ENCODE measurements at places on chromosomes 5 and 9. TPM values are rescaled to one million over a fixed set of nuclear protein-coding genes. Genes with fewer than 3 reads are reported as not detected.
A peak's percentile ranks its signal among the peaks of the same experiment; 100 is the strongest.

The ZNF354C gene
- 1.4 TPM for polyA plus RNA-seq

The PCDHGA9 gene
- not detected for polyA plus RNA-seq

The ACO1 gene
- polyA plus RNA-seq: 6.0 TPM

The NR4A3 gene
- polyA plus RNA-seq: 0.43 TPM

The RALGDS gene
- polyA plus RNA-seq: 64.2 TPM

The SPATA24 gene
- polyA plus RNA-seq: 6.8 TPM

The TMEM171 gene
- polyA plus RNA-seq: not detected

The EIF4E1B gene
- polyA plus RNA-seq: not detected

GRCh38 chr9:33146298-33146697 lies 20.8 kb downstream of the B4GALT1 start:
- peaks cover 2% of the 10 kb centered on the region for H3K36me3 ChIP-seq
- no peaks in the 10 kb centered on the region for H3K27me3 ChIP-seq
- H3K27ac ChIP-seq: no peak overlapping the region
- no peak for DNase-seq
- H3K4me3 ChIP-seq: no peak overlapping the region
- peaks cover 52% of the 10 kb centered on the region for H3K4me1 ChIP-seq

DNA sequence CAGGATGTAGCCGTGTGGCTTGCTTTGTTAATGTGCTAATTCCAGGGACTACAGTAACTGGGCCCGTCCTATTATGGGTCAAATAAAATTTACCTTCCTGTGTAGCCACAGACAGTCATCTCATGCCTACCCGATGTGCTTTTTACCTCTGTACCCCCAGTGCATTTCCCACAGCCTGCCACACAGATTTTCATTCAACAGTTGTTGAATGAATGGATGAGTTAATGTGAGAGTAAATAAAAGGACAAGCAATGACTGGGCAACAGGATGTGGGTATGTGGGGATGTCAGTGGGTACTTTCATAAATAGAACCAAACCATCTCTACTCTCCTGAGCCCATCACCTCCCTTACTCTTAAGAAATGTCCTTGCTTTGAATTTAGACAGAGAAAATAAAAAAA lies 441.2 kb upstream of the ZNF462 start:
- no peaks in the 10 kb centered on the region for H3K27me3 ChIP-seq
- H3K4me1 ChIP-seq: no peaks in the 10 kb centered on the region
- no peak overlapping the region for H3K4me3 ChIP-seq
- H3K27ac ChIP-seq: no peak overlapping the region

DNA sequence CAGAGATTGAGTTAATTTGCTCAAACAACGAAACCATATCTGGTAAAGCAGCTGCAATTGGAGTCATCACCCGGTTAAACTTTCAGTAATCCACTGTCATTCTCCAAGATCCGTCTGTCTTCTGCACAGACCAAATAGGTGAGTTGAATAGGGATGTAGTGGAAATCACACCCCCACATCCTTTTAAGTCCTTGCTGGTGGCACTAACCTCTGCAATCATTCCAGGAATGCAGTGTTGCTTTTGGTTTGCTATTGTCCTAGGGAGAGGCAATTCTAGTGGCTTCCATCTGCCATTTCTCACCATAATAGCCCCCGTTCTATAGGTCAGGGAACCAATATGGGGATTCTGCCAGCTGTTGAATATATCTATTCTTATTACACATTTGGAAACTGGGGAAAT lies 14.6 kb upstream of the BTF3 start:
- H3K36me3 ChIP-seq: no peaks in the 10 kb centered on the region
- no peaks in the 10 kb centered on the region for H3K4me1 ChIP-seq
- H3K4me3 ChIP-seq: no peak overlapping the region
- no peak for DNase-seq

DNA sequence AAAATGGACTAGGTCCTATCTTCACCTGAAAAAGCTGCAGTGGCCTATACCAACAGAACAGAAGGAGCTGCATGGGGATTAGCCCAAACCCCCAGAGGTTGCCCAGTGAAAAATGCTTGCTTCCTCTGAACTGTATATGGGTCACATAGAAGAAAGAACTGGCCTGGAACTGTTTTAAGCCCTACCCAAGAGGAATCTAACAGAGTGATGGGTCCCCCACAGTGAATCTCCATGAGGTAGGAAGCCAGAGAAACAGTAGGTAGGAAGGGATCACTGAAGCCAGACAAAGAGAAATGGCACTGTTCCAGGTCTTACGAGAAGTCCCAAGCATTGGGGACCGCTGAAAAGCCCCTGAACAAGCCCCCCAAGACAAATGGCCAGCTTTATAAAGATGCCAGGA lies 28.8 kb upstream of the TRIM32 start:
- H3K4me1 ChIP-seq: no peaks in the 10 kb centered on the region
- H3K27me3 ChIP-seq: no peaks in the 10 kb centered on the region
- H3K36me3 ChIP-seq: no peaks in the 10 kb centered on the region
- H3K27ac ChIP-seq: no peak overlapping the region

GRCh38 chr9:126440940-126441339 lies 114.3 kb downstream of the MVB12B start:
- no peaks in the 10 kb centered on the region for H3K4me1 ChIP-seq
- H3K36me3 ChIP-seq: no peaks in the 10 kb centered on the region
- no peak overlapping the region for H3K27ac ChIP-seq
- no peak for DNase-seq

DNA sequence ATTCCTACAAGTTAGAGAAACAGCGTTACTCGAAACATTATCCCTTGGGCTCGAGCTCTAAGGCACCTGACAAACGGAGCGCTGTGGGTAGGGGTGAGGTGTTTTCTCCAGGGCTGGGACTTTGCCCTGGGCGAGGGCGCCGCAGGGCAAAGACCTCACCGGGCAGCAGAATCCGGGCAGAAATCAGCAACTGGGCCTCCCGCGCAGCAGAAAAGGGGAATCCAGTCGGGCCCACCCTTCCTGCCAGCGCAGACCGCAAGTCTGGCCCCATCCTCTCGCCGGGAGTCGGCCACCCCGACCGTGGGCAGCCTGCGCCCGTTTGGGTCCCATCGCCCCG lies 430 bp upstream of the MSH3 start:
- DNase-seq: no peak
- H3K27ac ChIP-seq: peak overlapping the region; percentile 85
- peaks cover 25% of the 10 kb centered on the region for H3K4me1 ChIP-seq
- H3K27me3 ChIP-seq: no peaks in the 10 kb centered on the region
- peak overlapping the region; percentile 76 for H3K4me3 ChIP-seq

DNA sequence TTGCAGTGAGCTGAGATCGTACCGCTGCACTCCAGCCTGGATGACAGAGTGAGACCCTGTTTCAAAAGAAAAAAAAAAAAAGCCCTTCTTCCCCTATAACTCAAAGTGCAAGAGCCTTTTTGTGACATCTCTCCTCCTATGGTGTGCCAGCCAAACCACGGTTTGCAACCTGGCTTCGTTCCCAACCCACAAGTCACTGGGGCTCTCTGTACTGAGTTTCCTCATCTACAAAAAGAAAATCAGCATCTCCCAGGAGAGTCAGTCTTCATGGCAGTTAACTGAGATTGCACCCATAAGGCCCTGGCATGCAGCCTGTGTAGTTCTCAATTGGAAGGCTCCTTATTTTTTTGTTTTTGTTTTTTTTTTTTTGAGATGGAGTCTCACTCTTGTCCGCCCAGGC lies 14.8 kb downstream of the ODF2 start:
- no peak for DNase-seq
- peaks cover 17% of the 10 kb centered on the region for H3K36me3 ChIP-seq
- no peaks in the 10 kb centered on the region for H3K27me3 ChIP-seq
- no peaks in the 10 kb centered on the region for H3K4me1 ChIP-seq
- no peak overlapping the region for H3K27ac ChIP-seq

DNA sequence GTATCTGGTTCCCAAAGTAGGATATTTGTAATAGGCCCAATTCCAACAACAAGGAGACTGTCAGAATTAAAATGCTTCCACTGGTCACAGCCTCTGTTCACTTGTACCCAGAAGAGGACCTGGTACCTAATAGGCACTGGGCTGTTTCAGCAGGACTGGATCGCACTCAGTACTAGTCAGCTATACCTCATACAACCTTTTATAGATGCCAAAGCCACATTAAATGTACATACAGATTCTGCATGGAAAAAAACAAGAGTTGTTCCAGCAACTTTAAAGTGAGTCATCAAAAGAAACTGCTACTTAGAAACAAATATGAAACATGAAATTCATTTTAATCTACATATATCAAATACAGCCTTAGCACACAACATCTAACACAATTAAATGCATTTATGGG lies 87.5 kb downstream of the GPR21 start:
- H3K27ac ChIP-seq: no peak overlapping the region
- DNase-seq: no peak
- H3K4me1 ChIP-seq: no peaks in the 10 kb centered on the region
- no peak overlapping the region for H3K4me3 ChIP-seq
- no peaks in the 10 kb centered on the region for H3K27me3 ChIP-seq

DNA sequence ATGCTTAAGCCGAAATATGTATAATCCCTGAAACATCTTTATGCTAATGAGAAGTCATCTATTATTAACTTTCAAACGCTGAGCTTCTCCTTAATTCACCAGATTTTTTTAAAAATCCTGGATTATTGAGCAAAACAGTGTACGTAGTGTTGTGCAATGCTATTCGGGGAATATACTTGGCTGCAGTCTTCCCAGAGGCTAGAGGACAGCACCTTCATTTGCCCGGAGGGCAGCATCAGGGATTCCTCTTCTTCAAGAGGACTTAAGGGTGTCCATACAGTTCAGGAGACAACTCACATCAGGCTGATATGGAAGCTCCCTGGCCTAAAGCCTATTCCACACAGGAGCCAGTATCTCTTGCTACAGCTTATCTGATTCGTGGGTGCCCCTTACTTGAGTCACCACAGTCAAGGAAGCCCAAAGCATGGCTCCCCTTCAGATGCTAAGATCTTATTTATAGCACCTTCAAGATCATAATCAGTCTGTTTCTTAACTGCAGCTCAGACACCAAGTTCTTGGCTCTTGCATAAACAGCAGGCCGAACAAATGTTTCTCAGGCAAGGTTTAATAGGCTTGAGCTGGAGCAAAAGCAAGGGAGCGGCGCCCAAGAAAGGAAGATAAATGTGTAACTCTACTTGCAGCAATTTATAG lies 29.4 kb downstream of the NUTM2F start:
- no peaks in the 10 kb centered on the region for H3K27me3 ChIP-seq
- no peak for DNase-seq

- no peak overlapping the region for H3K27ac ChIP-seq
- no peak for DNase-seq
- peak overlapping the region; percentile 10 for H3K4me3 ChIP-seq
- no peaks in the 10 kb centered on the region for H3K27me3 ChIP-seq
- H3K36me3 ChIP-seq: no peaks in the 10 kb centered on the region
Measured at GRCh38 chr5:36928947-36929346, 52.4 kb downstream of the NIPBL start.

DNA sequence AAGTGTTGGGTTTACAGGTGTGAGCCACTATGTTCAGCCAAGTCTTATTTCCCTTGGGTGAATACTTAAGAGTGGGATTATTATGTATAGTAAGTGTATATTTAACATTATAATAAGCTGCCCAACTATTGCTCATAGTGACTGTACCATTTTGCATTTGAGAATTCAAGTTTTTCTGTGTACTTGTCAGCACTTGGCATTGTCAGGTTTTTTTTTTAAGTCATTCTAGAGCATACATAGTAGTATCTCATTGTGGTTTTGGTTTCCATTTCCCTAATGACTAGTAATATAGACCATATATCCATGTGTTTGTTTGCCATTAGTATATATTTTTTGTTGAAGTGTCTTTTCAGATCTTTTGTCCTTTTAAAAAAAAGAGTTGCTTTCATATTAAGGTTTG lies 10.5 kb upstream of the ELL2 start:
- no peak overlapping the region for H3K27ac ChIP-seq
- no peaks in the 10 kb centered on the region for H3K36me3 ChIP-seq
- DNase-seq: peak; percentile 4
- H3K4me3 ChIP-seq: no peak overlapping the region
- peaks cover 5% of the 10 kb centered on the region for H3K27me3 ChIP-seq

DNA sequence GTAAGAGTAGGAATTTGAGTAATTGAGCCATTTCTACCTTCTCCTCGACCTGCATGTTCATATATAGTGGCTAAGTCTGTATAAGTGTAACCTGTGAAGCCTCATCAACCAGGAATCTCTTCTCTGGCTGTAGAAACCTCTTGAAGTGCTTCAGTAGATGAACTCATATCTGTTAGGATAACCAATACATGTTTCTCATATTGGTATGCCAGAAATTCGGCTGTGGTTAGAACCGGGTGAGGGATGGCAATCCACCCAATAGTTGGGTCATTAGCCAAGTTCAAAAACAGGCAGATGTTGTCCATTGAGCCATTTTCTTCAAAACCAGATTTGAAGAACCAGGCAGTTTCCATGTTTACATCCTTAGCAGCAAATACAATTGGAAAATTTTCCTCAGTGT lies 28.9 kb upstream of the GSN start:
- H3K4me3 ChIP-seq: no peak overlapping the region
- no peak for DNase-seq
- H3K27ac ChIP-seq: no peak overlapping the region
- no peaks in the 10 kb centered on the region for H3K27me3 ChIP-seq

GRCh38 chr9:26247861-26248260 lies 569.6 kb upstream of the TUSC1 start:
- no peaks in the 10 kb centered on the region for H3K36me3 ChIP-seq
- H3K4me3 ChIP-seq: no peak overlapping the region
- no peak overlapping the region for H3K27ac ChIP-seq
- no peaks in the 10 kb centered on the region for H3K4me1 ChIP-seq
- DNase-seq: no peak

GRCh38 chr5:32231241-32231640 lies 57.1 kb upstream of the GOLPH3 start:
- no peak overlapping the region for H3K4me3 ChIP-seq
- H3K27ac ChIP-seq: no peak overlapping the region
- no peak for DNase-seq
- no peaks in the 10 kb centered on the region for H3K27me3 ChIP-seq
- no peaks in the 10 kb centered on the region for H3K4me1 ChIP-seq
- peaks cover 38% of the 10 kb centered on the region for H3K36me3 ChIP-seq

- no peaks in the 10 kb centered on the region for H3K4me1 ChIP-seq
- no peak overlapping the region for H3K4me3 ChIP-seq
- no peak overlapping the region for H3K27ac ChIP-seq
- DNase-seq: peak; percentile 35
- H3K36me3 ChIP-seq: no peaks in the 10 kb centered on the region
- H3K27me3 ChIP-seq: peaks cover 7% of the 10 kb centered on the region
Measured at GRCh38 chr5:146426853-146427618, 20.1 kb upstream of the TCERG1 start.

GRCh38 chr5:121138495-121138907 lies 674.4 kb downstream of the PRR16 start:
- H3K4me1 ChIP-seq: no peaks in the 10 kb centered on the region
- H3K36me3 ChIP-seq: no peaks in the 10 kb centered on the region
- no peak overlapping the region for H3K4me3 ChIP-seq
- DNase-seq: no peak
- H3K27me3 ChIP-seq: no peaks in the 10 kb centered on the region

DNA sequence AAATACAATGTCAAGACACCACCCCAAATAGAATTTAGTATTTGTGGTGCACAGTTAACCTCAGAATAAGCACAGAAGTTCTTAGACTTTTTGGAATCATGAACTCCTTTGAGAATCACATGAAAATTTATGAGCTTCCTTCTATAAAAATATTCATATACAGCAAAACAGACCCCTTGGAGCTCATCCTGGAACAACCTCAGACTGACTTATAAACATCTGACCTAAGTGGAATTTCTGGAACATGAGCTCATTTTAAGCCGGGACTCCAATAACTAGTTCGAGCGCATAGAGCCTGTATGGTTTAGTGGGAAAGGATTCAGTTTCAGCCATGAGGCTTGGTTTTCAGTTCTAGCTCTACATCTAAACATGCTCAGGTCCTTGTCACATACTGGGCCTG lies 192.3 kb downstream of the DEPDC1B start:
- H3K36me3 ChIP-seq: no peaks in the 10 kb centered on the region
- H3K4me3 ChIP-seq: no peak overlapping the region
- H3K27me3 ChIP-seq: no peaks in the 10 kb centered on the region
- H3K4me1 ChIP-seq: no peaks in the 10 kb centered on the region
